SW 1271 (cell line): ENCODE measurements at places on chromosomes 11 and 22.

DNA sequence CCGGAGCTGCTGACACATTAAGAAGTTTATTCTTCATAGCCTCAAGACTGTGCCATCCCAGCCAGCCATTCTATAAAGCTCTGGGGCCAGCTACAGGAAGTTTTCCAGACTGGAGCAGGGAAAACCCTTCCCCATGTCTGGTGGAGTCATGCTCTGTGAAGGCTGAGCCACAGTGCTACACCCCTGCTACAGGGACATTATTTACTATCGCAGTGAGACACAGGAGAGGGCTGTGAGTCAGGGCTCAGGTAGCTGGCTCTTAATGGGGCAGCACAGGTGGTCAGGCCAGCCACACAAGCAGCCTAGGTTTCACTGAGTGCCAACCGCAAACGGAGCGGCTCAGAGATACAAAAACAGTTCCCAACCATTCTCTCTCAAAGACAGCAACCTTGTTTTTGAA is 12.1 kb downstream of the HPS4 start:
- peak; percentile 33 for DNase-seq

DNA sequence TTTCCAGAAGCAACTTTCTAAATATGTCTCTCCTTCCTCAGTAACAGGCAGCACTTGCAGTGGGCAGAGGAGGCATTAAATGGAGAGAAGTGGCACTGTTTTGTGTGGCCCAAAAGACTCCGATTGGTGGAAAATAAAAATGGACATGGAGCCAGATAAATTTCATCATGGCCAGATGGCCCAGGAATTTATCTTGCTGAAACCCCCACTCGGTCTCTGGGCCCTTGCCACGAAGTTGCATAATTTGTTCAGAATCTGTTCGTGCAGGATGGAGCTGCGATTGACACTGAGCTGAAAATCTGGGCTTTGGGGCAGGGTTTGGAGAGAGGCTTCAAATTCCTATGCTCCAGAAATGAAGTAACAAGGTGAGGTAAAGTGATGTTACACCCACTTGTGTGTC is 65.5 kb downstream of the C11orf91 start:
- DNase-seq, result no peak

GRCh38 chr11:118903204-118904015 is 19.7 kb downstream of the CXCR5 start:
- DNase-seq, result no peak

DNA sequence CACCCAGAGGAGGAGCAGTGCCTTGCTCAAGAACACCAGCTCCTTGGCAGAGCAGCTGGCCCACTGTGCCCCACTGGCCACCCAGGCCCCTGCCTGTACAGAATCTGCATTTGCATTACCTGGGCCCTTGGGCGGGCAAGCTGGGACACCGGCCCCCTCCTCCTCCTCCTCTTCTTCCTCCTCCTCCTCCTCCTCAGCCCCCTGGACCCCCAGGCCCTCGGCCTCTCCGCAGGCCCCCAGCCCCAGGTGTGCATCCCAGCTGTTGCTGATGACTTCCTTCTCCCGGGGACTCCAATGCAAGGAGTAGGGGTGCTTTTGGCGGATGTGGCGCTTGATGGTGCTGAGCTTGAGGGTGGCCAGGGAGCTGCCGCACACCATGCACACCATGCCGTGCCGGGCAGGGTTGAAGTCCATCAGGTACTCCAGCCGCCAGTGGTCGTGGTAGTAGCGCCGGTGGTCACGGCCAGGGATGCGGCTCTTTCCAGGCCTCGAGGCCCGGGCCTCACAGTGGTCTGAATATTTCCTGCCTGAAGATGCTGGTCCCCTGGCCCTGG is 2.8 kb downstream of the ZFTA start:
- DNase-seq, result no peak

DNA sequence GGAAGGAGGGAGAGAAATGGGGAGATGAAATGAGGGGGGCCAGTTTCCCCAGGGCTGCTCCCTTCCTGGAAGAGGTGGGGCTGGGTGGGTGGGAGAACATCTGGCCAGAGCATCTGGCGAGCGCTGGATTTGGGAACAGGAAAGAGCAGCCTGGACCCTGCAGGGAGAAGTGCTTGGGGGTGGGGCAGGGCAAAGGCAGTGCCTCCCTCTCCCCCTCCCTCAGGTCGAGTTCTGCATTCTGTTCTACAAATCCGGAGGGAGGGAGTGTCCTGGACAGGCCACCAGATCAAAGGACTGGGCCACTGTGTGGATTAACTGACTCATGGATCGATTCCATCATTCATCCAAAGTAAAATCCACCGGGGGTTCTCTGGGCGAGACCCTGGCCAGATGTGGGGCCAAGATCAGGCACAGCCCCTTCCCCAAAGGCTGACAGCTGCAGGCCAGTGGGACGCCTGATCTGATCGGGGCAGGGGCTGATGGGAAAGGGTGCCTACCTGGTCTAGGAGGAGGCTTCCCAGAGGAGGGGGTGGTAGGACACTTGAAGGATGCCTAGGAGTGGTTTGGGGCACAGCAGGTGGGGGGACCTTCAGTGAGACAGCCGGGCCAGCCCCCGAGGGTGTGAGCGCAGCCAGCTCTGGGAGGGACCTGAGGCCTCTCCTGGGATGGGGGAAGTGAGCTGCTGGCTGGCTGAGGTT is 57.5 kb downstream of the CACNA1I start:
- no peak for DNase-seq

DNA sequence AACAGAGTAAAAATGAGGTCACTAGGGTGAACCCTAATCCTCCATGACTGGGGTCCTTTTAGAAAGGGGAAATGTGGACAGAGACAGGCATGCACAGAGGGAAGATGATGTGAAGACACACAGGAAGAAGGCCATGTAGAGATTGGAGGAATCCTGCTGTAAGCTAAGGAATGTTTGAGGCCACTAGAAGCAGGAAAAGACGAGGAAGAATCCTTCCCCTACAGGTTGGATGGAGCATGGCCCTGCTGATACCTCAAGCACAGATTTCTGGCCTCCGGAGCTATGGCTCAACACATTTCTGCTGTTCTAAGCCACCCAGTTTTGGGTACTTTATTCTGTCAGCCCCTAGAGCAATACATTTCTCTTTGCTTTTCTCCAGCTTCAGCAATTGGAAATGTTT is 486.9 kb downstream of the MIAT start:
- DNase-seq, result no peak

DNA sequence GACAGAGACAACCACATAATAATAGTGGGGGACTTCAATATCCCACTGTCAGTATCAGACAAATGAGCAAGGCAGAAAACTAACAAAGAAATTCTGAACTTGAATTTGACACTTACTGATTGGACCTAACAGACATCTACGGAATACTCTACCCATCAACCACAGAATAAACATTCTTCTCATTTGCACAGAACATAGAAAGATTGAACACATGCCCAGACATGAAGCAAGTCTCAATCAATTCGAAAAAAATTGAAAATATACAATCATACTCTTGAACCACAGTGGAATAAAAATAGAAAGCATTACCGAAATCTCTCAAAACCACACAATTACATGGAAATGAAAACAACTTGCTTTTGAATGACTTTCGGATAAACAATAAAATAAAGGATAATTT is 17.9 kb downstream of the RAB38 start:
- no peak for DNase-seq

DNA sequence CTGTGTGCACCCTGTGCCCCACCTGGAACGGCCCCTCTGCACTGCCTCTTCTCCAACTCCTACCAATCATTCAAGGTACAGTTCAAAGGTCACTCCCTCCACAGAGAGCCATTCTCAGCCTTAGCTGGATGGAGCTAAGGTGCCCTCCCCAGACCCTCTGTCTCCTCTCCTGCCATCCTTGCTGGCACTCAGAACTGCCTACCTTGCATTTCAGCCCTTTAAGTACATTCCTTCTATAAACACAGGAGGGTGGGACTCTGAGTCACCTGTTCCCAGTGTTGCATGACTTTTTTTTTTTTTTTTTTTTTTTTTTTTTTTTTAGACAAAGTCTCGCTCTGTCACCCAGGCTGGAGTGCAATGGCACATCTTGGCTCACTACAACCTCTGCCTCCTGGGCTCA is 8.6 kb downstream of the TTLL1 start:
- no peak for DNase-seq
